ENCODE measurements at places on chromosomes 3 and 15.

DNA sequence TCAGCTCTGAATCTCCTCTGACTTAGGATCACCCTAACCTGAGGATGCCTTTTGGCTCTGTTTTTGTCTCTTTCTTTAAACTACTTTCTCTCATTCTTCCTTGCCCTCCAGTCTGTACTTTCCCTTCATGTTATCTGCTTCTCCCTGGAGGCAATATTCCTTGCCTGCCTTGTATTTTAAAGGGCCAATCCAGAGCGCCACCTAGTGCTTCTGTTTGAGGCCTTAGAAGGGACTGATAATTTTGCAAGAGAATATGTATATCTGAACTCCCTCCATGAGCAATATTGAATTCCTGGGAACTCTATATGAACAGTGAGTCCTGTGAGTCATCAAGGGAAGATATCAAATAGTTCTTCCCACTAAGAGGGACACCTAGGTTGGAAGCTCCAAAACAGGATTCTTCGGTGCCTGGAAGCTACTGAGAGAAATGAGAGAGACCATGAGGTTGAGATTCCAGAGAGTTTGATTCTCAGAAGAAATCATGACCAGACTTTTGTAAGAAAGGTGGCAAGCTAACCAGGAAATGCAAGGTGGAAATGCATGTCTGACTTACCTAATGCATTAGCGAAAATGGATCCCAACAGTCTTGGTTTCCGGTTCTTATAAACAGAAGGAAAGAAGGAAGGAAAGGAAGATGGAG lies 203.8 kb upstream of the CD96 start:
- no peak for DNase-seq

GRCh38 chr15:85603160-85603559 lies 191.6 kb downstream of the KLHL25 start:
- no peak for DNase-seq

DNA sequence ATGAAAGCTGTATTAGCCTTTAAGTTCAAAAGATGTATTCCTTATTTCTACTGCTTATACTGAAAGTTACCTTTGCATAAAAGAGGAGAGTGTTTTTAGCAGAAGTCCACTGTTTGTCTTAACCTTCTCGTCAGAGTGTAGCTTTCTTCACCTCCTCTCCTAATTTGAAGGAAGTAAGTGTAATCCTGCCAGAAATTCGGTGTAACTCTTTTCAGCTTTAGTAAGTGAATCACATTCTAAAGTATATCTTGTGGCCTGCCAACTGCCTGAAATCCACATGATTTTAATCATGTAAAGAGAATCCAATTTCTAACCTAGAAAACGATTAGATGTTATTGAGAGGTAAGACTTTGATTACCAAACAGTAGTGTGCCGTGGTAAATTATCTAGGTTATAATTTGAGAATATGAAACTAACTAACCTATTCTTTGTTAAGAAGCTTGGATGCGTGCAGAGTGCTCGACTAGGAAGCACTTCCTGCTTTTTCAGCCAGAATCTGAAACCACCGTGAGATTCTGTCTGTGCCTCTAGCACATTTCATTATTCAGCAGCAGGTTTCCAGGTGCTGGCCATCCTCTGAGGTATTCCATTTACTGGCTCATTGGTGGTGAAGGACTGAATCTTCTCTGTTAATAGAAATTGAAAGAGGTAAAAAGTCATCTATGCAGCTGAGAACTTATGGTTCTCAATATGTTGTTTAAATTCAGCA lies 7.5 kb downstream of the GYG1 start:
- DNase-seq, result no peak

- DNase-seq, result no peak
Measured at GRCh38 chr15:45743426-45744235, 108.8 kb downstream of the SQOR start.

GRCh38 chr3:54157860-54158259 lies 35.5 kb downstream of the CACNA2D3 start:
- DNase-seq, result no peak

GRCh38 chr15:71348597-71348996 lies 233.3 kb downstream of the THSD4 start:
- no peak for DNase-seq
